NCI-H1930 (cell line): ENCODE measurements at places on chromosomes 1 and 21.

DNA sequence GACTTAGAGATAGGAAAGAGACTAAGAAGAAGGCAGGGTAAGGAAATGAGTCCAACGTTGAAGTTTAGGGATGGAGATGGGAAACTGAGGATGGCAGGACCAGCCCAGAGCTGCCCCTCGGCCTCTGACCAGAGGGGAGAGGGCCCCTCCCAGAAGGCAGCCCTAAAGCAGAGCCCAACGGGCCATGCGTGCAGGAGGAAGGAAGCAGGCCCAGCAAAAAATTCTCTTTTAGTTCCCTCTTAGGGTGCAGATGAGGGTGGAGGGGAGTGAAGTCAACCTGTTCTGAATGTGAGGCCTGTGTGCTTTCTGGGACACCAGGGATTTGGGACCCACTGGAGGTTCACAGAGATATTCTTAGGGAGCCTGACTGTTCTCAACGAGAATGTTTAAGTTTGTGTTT is 225.4 kb downstream of the RHOU start:
- DNase-seq: no peak

GRCh38 chr1:247077876-247078257 is 744 bp downstream of the ZNF670 start:
- no peak for DNase-seq

- DNase-seq: no peak
Observed at GRCh38 chr1:93587354-93587753, 94.3 kb downstream of the BCAR3 start.

DNA sequence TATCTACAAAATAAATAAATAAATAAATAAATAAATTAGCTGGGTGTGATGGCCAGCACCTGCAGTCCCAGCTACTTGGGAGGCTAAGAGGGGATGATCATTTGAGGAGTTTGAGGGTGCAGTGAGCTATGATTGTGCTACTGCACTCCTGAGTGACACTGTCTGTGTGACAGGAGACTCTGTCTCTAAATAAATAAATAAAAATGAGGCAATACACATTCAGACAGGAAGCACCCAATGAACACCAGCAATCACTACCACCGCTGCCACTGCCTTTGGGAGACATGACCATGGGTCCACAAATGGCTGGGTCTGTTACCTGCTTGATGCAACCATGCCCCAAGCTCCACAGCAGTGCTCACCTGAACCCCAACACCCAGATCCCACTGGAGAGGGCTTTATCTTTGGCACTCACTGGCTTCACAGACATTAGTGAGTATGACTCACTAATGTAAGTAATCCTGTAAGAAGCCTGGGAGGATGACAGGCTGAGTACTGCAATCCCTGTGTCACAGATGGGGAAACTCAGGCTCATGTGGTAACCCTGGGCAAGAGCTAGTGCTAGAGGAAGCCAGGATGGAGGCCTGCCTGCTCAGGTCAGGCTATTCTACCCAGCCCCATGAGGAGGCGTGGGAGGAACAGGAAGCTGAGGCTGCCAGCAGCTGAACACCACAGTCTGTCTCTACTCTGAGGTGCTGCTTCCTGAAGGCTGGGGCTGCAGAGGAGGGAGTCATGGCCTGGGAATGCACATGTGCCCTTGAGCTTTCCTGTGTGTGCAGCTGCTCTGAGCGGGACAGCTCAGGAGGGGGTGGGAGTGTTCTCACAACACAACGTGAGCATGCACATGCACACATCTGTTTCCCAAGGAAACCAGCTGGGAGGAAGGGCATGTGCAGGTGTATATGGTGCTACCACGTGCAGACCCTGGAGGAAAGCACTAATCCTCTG is 43.0 kb downstream of the SLC9A1 start:
- DNase-seq: no peak

DNA sequence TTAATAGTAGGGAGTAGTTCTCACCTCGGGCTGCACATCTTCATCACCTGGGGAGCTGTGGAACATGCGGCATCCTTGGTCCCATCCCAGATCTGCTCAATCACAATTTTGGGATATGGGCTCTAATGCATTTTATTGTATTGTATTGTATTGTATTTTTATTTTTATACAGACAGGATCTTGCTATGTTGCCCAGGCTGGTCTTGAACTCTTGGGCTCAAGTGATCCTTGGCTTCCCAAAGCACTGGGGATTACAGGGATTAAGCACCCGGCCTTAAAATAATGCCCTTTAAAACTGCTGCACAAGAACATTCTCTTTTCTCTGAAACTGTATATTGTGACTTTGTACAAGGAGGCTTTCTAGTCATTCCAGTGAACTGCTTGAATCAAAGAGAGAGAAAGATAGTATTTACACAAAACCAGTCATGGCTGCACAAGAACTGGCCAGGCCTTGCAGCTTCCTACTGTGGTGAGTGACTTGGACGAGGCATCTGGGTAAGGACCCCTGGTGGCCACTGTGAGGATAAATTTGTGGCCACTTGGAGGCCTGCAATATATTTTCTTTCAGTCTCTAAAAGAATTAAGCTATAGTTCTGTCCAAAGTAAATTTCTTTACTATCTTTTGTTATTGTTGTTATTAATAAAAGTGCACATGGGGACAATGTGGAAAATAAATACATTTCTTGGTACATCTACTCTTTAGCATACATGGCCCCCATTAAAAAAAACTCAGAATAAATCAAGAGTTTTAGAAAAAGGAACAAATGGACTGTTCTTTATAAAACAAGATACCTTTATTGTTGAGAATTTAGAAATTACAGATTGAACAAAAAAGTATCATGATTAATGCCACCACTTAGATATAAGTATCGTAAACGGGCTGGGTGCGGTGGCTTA is 48.0 kb downstream of the TBCE start:
- DNase-seq: no peak

GRCh38 chr1:91900562-91900961 is 14.6 kb upstream of the TGFBR3 start:
- no peak for DNase-seq
